Stimulated activated CD4-positive, alpha-beta T cell treated with anti-CD3 and anti-CD28 coated beads, Interleukin-15, amount 100 ng/mL, for 1 hour (primary cell): ENCODE measurements at places on chromosomes 13 and 19.

GRCh38 chr13:112674412-112675365 lies 15.1 kb upstream of the ATP11A start:
- DNase-seq: no peak

DNA sequence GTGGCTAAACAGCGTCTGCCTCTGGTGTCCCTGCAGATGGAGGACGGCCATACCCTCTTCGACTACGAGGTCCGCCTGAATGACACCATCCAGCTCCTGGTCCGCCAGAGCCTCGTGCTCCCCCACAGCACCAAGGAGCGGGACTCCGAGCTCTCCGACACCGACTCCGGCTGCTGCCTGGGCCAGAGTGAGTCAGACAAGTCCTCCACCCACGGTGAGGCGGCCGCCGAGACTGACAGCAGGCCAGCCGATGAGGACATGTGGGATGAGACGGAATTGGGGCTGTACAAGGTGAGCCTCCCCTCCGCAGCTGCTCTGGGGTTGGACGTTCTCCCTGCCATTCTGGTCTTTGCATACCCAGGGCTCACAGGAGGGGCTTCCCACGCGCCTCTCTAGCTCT lies 19.9 kb downstream of the UHRF1 start:
- DNase-seq: no peak

DNA sequence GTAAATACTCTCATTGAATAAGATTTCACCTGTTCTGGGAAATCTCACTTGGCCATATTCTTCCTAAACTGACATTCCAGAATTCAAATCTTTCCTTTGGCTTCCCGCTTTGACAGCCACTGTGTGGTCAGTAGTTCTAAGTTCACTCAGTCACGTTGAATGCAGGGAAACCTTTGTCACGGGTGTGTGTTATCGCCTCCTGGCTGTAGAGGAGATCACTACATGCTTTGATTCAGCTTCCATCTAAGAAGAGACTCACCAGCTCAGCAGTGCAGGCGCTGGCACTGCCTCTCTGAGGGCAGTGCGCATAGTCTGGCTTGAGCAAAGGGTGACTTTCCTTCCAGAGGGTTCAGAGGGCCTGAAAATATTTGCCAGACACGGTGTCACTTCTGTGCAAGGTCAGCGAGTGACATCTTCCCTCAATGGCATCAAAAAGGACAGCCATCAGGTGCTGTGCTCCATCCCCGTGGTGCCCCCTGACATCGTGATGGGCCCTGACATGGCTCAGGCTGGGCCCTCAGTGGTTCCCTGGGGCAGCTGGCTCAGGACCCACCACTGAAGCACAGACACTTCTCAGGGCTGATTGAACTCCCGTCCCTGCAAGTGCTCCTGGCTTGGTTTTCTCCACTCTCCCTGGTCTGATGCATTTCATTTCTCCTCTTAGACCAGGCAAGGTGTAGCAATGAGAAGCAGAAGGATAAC lies 635.4 kb upstream of the ARGLU1 start:
- no peak for DNase-seq

DNA sequence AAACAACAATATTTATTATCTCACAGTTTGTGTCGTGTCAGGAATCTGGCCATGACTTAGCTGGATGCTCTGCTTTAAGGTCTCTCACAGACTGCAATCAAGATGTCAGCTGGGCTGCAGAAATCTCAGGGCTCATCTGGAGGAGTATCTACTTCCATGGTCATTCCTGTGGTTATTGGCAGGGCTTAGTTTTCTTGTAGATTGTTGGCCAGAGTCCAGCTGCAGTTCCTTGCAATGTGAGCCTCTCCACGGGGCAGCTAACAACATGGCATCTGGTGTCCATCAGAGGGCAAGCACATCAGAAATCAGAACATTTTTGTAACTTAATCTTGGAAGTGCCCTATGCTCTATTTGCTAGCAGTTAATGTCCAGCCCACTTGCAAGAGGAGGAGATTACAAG lies 45.7 kb upstream of the TDRD3 start:
- DNase-seq: no peak

- no peak for DNase-seq
These were observed 99.3 kb upstream of the GJB6 start for GRCh38 chr13:20331419-20331818.

- DNase-seq: no peak
These were observed 73.8 kb downstream of the GADD45B start for GRCh38 chr19:2549701-2550191.

GRCh38 chr13:114115796-114116195 lies 16.6 kb downstream of the RASA3 start:
- DNase-seq: no peak

DNA sequence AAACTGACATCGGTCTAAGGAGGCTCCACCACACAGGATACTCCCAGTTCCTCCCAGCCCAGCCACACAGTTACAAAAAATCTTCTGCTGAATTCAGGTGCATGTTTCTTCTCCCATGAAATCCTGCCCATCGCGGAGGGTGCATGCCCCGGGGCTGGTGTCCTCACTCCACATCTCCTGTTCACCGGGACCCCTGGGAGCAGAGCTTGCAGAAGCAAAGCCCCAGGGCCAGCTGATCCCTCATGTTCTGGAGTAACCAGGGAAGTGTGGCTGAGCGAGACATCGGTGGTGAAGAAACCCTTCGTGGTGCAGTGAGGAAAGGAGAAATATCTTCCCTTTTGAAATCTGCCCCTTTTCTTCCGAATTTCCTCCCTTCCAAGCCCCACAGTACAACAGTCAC lies 904 bp upstream of the SIGLEC9 start:
- no peak for DNase-seq
